ENCODE measurements at places on chromosomes 1 and 21. TPM values are rescaled to one million over a fixed set of nuclear protein-coding genes. Genes with fewer than 3 reads are reported as not detected.
A peak's percentile ranks its signal among the peaks of the same experiment; 100 is the strongest.

DNA sequence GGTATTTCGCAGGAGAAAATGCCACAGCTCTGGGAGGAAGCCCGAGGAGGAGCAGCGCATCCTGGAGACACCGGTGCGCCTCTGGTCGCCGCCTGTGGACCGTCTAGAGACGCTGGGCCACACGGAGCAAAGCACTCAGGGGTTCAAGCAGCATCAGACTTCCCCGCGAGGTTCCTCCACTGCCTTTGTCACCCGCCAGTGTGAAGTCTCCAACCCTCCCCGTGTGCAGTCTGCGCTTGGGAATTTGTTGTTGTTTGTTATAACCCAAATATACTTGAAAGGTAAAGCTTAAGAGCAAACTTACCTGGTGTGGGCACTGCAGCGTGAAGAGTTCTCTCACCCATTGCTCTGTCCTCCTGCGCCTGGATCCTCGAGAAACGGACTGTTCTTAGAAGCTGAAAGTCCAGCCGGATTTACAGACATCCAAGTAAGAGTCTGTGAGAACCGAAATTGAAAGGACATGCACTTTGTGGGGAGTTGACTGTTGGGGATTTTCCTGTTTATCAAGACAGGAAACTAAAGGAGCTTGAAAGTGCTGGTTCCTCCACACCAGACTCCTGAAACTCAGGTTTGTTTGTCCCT lies at the start of gene GBP4:
Gene GBP4 (minus strand): TSS at position 452 of the 582 bp plus-strand sequence. CDS start 108 bp downstream, at position 344.
- DNase-seq: no peak

DNA sequence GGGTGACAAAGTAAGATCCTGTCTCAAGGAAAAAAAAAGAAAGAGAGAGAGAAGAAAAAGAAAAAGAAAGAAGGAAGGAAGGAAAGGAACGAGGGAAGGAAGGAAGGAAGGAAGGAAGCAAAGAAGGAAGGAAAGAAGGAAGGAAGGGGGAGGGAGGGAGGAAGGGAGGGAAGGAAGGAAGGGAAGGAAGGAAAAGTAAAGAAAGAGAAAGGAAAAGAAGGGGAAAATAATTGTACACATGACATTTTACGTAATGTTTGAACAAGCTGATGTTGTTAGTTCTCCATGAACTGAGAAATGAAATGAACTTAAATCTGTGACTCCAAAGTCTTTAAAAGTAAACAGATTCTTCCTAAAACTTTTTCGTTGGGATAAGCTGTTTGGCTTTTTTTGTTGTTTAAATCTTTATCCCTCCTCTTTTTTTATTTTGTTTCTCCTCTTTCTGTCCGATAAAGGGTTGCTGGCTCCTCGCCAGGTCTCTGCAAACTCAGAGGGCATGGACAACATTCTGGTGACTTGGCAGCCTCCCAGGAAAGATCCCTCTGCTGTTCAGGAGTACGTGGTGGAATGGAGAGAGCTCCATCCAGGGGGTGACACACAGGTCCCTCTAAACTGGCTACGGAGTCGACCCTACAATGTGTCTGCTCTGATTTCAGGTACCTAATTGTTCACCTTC lies 59.8 kb downstream of the IL12RB2 start:
- DNase-seq: no peak

- DNase-seq: no peak
Measured at GRCh38 chr1:13616234-13616633, 32.6 kb downstream of the PDPN start.

- no peak for DNase-seq
Measured at GRCh38 chr1:107669996-107670395, 295.0 kb downstream of the VAV3 start.

The S100A7 gene
- not detected for total RNA-seq

DNA sequence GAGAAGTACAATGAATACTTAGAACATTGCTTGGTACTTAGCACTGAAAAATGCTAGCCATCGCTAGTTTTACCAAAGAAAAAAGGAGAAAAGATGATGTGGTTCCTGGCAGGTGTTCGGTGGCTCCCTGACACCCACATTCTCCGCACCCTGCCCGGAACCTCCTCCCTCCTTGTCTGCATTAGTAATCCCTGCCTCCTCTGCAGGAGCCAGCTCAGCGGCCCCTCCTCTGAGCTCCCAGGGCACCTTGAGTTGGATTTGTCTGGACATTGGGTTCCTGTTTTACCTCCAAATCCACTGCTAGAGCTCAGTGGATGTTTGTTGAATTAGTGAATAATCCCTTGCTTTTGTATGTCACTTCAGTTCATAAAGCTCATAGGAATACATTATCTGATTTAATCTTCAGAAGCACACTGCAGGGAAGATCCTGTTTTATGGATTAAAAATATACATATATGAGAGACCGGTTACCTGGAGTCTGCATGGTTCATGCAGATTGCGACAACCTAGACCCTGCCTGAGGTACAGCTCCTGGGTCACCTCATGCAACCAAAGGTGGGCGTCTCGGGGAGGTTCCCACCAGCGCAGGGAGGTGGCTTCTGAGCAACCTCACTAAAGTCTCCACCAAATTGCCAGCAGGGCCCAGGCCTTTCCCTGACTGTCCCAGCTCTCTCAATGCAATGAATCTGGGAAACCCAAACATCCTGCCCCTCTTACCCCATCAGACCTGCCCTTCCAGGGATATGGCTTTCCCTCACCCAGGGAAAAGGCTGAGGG lies 24.2 kb downstream of the PCAT6 start:
- DNase-seq: no peak

- DNase-seq: no peak
Measured at GRCh38 chr1:57727121-57727520, 303.3 kb upstream of the DAB1 start.

The PBXIP1 gene
- 47.1 TPM for total RNA-seq

- DNase-seq: no peak
Measured at GRCh38 chr1:115429884-115430283, 91.8 kb upstream of the NGF start.

GRCh38 chr1:181397845-181398244 lies 85.5 kb upstream of the CACNA1E start:
- DNase-seq: no peak

DNA sequence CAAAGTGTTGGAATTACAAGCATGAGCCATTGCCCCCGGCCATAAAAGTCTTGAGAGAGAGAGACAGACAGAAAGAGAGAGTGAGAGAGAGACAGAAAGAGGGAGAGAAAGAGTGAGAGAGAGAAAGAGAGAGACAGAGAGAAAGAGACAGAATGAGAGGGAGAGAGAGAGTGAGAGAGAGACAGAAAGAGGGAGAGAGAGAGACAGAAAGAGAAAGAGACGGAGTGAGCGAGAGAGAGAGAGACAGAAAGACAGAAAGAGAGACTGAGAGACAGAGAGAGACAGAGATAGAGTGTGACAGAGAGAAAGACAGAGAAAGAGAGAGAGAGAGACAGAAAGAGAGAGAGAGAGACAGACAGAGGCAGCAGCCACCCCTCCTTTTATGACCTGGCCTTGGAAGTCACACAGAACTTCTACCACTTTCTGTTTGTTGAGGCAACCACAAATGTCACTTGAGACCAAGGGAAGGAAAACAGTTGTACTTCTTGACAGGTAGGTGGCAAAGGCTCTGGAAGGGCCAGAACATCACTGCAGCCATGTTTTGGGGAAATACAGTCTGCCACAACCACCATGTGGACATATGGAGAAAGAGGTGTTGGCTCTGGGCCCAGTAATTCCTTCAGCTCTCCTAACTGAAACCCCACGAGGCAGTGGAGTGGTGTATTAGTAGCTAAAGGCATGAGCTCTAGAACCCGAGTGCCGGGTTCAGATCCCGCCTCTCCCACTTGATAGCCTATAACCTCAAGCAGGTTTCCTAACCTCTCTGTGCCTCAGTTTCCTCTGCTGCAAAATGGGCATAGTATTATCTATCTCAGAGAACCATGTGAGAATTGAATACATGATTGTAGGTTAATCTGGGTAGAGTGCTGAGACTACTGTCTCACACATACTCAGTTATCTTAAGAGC lies 50.6 kb downstream of the TNFRSF8 start:
- peak; percentile 13 for DNase-seq

The EPHA8 gene
- 0.46 TPM for total RNA-seq

- no peak for DNase-seq
Measured at GRCh38 chr1:101130673-101131072, 105.1 kb upstream of the DPH5 start.

GRCh38 chr1:17624611-17625233 lies 85.2 kb downstream of the ARHGEF10L start:
- peak; percentile 89 for DNase-seq

DNA sequence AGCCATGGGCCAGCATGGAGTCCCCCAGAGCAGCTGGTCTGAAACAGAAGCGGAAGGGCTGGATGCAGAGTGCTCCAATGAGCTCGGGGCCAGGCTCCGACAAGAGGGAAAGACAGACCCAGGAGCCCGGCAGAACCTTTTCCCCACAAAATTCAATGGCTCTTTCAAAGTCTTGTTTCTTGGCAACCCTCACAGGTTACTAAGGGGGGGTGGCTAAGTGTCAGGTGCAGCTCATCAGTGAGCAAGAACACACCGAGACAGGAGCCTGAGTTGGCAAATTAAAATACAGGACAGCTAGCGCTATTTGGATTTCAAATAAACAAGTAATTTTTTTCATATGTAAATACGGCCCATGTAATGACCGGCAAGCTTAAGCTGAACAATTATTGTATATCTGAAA lies 27.3 kb downstream of the PGBD5 start:
- DNase-seq: no peak

GRCh38 chr1:58062635-58063034 lies 483.9 kb downstream of the OMA1 start:
- no peak for DNase-seq

DNA sequence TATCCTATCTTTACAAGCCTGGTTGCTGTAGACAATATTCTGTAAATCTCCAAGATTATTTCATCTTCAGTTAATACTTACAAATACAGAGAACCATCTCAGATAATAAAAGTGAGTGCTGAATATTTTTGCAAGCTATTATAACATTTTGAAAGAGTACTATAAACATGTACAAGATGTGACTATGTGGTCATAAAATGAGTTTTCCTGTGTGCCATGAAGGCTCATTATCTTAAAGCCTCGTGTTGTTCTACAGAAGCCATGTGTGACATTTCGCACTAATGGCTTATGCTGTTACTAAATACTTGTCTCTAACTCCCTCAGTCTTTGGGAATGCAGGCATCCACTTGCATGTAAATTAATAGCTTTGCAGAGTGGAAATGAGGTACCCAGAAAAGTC lies 48.3 kb downstream of the SAMSN1 start:
- DNase-seq: no peak

GRCh38 chr1:3510956-3511250 lies 56.4 kb downstream of the ARHGEF16 start:
- no peak for DNase-seq

The MLLT11 gene
- 42.8 TPM for total RNA-seq

The AK2 gene
- total RNA-seq: 86.1 TPM

The TRIM46 gene
- 9.7 TPM for total RNA-seq

DNA sequence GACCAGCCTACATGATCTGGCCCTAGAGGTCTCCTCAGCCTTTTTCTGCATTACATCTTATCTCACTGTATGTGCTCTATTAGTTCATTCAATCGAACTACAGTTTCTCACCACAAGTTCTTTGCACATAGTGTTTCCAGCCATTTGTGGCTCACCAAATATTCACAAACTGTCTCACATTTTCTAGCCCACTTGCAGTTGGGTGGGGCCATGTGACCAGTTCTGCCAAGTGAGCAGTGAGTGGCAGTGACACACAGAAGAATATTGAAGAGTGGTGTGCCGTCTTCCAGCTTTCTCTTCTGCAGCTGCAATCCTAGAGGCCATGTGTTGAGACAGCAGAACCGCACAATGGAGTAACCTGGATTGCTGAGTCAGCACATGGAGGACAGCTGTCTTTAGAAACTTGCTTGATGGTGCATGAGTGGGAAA lies 103.2 kb upstream of the ZNF644 start:
- no peak for DNase-seq

The OTUD7B gene
- 25.3 TPM for total RNA-seq

The RIT1 gene
- total RNA-seq: 51.4 TPM

DNA sequence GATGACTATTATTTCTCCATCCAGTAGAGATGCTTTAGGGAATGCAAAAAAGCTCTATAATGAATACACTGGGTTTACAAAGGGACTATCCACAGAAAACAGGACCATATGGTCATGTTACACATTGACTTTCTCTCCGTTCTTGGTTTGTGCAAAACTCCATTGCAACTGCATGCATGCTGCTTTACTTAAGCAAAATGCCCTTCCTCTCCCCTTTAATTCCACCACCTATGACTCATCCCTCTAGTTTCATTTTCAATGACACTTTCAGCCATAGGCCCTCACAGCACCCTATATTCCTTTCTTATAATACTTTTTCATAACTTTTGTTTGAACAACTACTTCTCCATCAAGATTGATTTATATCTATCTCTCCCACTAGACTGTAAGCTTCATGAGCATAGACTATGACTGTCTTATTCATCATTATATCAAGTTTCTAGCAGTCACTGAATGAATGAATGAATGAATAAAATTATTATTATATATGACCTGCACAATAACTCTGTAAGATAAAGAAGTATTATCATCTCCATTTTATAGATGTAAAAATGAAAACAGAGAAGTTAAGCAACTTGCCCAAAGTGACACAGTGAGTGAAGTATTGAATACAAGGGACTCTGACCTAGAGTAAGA lies 248.9 kb downstream of the PLPP3 start:
- no peak for DNase-seq

The PRRC2C gene
- 146 TPM for total RNA-seq

- DNase-seq: no peak
Measured at GRCh38 chr1:26938004-26938658, 16.6 kb downstream of the NUDC start.

The LCE3D gene
- not detected for total RNA-seq

The HTR6 gene
- not detected for total RNA-seq

- no peak for DNase-seq
Measured at GRCh38 chr1:205481218-205481617, 23.3 kb upstream of the CDK18 start.

DNA sequence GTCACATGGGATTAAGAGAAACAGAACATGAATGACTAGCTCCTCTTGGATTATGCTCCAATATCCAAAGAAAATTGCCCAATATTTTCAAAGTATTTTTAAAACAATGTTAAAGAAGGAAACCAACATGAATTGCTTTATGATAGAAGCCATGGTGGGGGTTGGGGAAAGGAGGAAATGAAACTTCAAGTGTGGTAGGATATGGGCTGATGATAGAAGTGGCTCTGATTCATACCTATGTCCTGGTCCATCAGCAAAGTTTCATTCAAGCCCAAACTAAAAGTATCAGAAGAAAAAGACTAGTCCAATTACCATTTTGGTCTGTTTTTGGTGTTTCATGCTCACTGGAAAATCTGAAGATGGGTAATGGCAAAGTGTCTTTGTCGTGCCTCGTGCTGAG lies 104.2 kb upstream of the PROX1 start:
- no peak for DNase-seq

GRCh38 chr1:92201973-92202372 lies 15.7 kb upstream of the C1orf146 start:
- DNase-seq: no peak

GRCh38 chr1:174222166-174222949 lies 63.0 kb downstream of the RABGAP1L start:
- DNase-seq: no peak

Data from chondrocyte (in vitro differentiated cells).